ENCODE measurements at places on chromosomes 7 and 10.

DNA sequence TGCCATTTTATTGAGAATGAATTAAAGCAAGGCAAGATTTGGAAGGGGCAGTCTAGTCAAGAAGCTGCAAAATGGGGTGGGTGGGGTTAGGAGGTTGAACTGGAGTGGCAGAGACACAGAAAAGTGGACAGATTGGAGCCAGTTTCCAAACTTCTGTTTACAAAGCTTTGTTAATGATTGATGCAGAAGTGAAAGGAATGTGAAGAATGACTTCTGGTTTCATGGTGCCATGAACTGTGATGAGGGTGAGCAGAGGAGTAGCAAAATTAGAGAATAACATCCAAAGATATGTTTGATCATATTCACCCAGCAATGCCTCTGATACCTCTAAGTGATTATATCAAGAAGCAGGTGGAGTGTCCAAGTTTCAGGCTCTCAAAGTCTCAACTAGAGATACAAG lies 1118.0 kb upstream of the C7orf33 start:
- DNase-seq = no peak
- H3K4me3 ChIP-seq = no peak overlapping the region
- H3K27ac ChIP-seq = no peak overlapping the region
- no peaks in the 10 kb centered on the region for H3K27me3 ChIP-seq
- H3K4me1 ChIP-seq = no peaks in the 10 kb centered on the region

GRCh38 chr7:37732253-37732652 lies 48.7 kb downstream of the GPR141 start:
- DNase-seq = peak; percentile 24
- no peaks in the 10 kb centered on the region for H3K36me3 ChIP-seq
- no peak overlapping the region for H3K27ac ChIP-seq
- H3K4me3 ChIP-seq = no peak overlapping the region
- peaks cover 3% of the 10 kb centered on the region for H3K4me1 ChIP-seq
- H3K27me3 ChIP-seq = peaks cover 9% of the 10 kb centered on the region

- H3K36me3 ChIP-seq = no peaks in the 10 kb centered on the region
- no peaks in the 10 kb centered on the region for H3K4me1 ChIP-seq
- H3K4me3 ChIP-seq = no peak overlapping the region
- no peak overlapping the region for H3K27ac ChIP-seq
- no peak for DNase-seq
Measured at GRCh38 chr10:80670774-80671173, 133.1 kb downstream of the SH2D4B start.

GRCh38 chr10:130999376-131000202 lies 311.9 kb downstream of the TCERG1L start:
- H3K4me1 ChIP-seq = no peaks in the 10 kb centered on the region
- H3K4me3 ChIP-seq = no peak overlapping the region
- no peak overlapping the region for H3K27ac ChIP-seq
- no peak for DNase-seq
- H3K36me3 ChIP-seq = no peaks in the 10 kb centered on the region

GRCh38 chr7:146514304-146514703 lies 397.7 kb downstream of the CNTNAP2 start:
- no peaks in the 10 kb centered on the region for H3K4me1 ChIP-seq
- no peaks in the 10 kb centered on the region for H3K27me3 ChIP-seq
- H3K36me3 ChIP-seq = no peaks in the 10 kb centered on the region
- no peak overlapping the region for H3K27ac ChIP-seq
- no peak for DNase-seq
- no peak overlapping the region for H3K4me3 ChIP-seq

DNA sequence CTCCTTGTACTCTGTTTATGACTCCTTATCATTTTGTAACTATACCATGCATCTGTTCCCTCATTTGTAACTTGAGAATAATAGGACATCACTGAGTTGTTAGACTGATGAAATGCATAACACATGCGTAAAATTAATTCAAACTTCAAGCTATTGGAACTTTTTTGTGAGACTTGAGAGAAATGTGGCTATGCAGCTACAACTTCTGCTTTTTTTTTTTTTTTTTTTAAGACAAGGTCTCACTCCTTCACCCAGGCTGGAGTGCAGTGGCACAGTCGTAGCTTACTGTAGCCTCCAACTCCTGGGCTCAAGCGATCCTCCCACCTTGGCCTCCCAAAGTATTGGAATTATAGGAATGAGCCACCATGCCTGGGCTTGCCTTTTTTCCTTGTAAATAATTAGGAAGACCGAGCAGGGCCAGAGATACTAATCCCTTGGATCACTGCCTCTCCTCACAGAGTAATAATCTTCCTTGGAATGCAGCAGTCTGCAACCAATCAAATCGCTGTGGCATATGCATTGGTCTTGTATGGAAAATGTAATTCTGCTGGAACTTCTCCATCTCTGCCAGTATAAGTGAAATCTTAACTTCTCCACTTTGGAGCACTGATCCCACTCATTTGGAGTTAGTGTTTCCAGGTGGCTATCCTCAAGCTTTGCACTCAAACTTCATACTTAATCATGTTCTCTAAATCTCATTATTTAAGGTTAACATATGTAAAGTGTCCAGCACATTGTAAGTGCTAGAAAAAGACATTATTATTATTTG lies 2.0 kb upstream of the PANK1 start:
- H3K27me3 ChIP-seq = no peaks in the 10 kb centered on the region
- H3K4me1 ChIP-seq = peaks cover 13% of the 10 kb centered on the region
- no peak overlapping the region for H3K4me3 ChIP-seq
- DNase-seq = no peak

DNA sequence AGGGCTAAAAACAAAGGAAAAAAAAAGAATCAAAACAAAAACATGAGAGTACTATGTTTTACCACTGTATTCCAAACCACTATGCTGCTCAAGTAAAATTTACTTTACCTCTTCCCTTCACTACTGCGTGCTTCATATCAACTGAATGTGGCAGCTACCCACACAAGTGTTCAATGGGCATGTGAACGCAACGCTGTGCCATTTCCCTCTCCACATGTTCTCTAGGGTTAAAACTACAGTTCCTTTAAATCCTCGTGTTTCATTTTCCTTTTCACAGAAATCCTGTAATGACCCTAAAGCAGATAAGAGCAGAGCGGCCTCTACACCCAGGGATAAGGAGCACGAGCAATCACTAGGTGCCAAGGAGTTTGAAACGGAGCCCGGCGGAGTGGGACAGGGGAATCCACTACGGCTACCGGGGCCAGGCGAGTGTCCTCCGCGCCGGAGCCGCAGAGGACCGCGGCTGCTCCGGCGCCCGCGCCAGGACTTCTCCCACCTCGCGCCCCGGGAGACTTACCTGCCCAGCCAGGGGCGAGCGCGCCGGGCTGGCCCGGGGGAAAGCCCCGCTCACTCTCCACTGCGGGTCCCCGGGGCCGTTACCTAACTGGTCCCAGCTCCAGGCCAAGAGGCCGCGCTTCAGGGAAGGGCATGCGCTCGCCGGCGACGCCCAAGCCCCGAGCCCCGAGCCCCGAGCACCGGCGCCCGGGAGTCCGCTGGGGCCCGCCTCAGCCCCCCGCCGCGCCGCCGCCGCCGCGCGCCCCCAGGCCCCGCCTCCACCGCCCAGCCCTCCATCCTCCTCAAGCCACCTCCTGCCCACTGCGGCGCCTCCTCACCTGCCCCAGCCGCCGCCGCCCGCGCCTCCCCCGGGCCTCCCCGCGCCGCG lies 711 bp downstream of the NAMPT start:
- peaks cover 28% of the 10 kb centered on the region for H3K4me1 ChIP-seq
- peaks cover 3% of the 10 kb centered on the region for H3K36me3 ChIP-seq
- no peaks in the 10 kb centered on the region for H3K27me3 ChIP-seq
- H3K4me3 ChIP-seq = peak overlapping the region; percentile 96

DNA sequence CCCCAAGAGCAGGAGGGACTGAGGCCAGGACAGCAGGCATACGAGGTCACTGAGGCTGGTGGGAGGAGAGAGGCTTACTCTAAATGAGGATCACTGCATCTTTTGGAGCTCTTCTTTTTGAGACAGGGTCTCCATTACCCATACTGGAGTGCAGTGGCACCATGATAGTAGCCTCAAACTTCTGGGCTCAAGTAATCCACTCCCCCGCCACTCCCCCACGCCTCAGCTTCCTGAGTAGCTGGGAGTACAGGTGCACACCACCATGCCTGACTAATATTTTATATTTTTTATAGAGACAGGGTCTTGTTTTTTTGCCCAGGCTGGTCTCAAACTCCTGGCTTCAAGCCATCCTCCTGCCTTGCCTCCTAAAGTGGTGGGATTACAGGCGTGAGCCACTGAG lies 25.8 kb downstream of the OGDH start:
- no peak for DNase-seq
- H3K4me1 ChIP-seq = peaks cover 55% of the 10 kb centered on the region
- H3K27ac ChIP-seq = peak overlapping the region; percentile 99
- no peaks in the 10 kb centered on the region for H3K27me3 ChIP-seq

- H3K27me3 ChIP-seq = no peaks in the 10 kb centered on the region
- H3K4me1 ChIP-seq = peaks cover 20% of the 10 kb centered on the region
- H3K4me3 ChIP-seq = peak overlapping the region; percentile 95
- DNase-seq = peak; percentile 70
- H3K27ac ChIP-seq = peak overlapping the region; percentile 83
Measured at GRCh38 chr7:151875942-151876898, 695 bp downstream of the PRKAG2 start.

DNA sequence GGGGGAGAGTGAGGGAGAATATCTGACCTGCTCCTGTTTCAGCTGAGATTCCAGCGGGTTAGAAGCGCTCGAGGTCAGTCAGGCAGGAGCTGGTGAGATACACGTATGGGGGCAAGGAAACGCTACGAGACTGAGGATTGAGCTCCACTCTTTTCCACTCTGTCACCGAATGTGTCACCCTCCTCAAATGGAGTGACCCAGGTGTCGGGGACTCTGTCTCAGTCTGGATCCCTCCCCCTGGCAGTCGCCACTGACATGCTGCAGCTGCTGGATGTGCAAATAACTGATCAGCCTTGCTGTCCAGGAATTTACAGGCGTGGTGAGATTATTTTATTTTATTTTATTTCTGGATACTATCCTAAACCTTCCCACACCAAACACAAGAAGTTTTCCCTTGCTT lies 100.9 kb upstream of the DPP6 start:
- H3K36me3 ChIP-seq = no peaks in the 10 kb centered on the region
- no peak overlapping the region for H3K27ac ChIP-seq
- H3K4me1 ChIP-seq = no peaks in the 10 kb centered on the region
- no peak overlapping the region for H3K4me3 ChIP-seq

DNA sequence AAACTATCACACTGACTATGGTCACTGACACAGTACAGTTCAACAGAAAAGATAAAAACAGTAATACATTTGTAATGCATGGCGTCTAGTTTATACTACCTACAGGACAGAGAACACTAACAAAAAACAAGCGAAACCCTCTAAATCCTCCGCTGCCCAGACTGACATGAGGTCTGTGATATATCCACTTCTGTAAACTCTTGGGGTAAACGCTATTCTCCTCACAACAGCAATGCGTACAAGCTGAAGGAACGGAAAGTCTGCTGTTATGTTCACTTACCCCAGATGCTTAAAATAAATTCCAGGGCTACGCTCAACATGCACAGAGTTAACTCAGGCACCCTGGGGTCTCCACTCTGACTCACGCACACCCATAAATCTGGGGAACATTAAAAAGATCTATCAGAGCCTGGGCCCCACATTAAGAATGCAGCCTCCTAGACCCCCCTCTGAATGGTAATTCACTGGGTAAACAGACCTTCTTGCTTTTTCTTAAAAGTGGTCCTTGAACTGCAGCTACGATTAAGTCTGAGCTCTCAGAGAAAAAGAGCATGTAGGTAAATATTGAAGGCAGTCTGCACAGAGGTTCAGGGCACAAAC lies 105.6 kb downstream of the CTBP2 start:
- no peak overlapping the region for H3K4me3 ChIP-seq
- DNase-seq = no peak
- no peaks in the 10 kb centered on the region for H3K36me3 ChIP-seq
- H3K27me3 ChIP-seq = peaks cover 35% of the 10 kb centered on the region
- no peak overlapping the region for H3K27ac ChIP-seq

DNA sequence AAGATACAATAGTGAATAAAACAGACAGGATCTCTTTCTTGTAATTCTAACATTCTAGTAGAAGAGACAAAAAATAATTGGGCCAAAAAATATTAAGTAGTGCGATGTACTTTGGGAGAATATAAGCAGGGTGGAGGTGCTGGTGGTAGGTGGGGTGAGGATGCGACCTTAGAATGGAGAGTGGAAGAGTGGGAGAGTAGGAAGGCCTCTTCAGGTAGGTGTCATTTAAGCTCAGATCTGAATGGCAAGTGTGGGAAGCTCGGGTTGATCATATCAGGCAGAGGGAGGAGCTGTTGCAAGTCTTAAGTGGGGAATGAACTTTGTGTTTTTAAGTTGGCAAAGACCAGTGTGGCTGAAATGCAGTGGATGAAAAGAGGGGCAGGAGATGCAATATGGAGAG lies 3.8 kb upstream of the IFRD1 start:
- H3K27me3 ChIP-seq = no peaks in the 10 kb centered on the region
- no peaks in the 10 kb centered on the region for H3K36me3 ChIP-seq
- H3K4me1 ChIP-seq = peaks cover 9% of the 10 kb centered on the region
- no peak for DNase-seq

GRCh38 chr7:147261693-147262092 lies 1145.1 kb downstream of the CNTNAP2 start:
- no peaks in the 10 kb centered on the region for H3K4me1 ChIP-seq
- DNase-seq = no peak
- H3K27ac ChIP-seq = no peak overlapping the region

DNA sequence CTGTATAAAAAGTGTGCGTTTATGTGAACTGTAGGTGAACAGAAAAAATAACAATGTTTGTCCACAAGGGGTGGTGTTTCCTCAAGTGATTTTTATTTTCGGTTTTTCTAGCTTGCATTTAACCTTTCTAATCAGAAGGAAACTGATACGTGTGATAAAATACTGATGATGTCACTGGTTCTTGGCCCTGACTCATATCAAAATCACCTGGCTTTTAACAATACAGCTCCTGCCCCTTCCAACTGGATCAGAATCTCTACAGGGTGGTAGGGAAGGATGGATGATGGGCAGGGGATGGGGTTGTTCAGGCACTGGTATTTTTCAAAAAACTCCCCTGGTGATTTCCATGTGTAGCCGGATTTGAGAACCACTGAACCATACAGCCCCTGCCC lies 10.9 kb downstream of the NPFFR1 start:
- peak overlapping the region; percentile 5 for H3K4me3 ChIP-seq
- H3K4me1 ChIP-seq = peaks cover 6% of the 10 kb centered on the region
- H3K27ac ChIP-seq = no peak overlapping the region
- DNase-seq = no peak

- H3K4me3 ChIP-seq = no peak overlapping the region
- no peaks in the 10 kb centered on the region for H3K36me3 ChIP-seq
- DNase-seq = no peak
- peaks cover 19% of the 10 kb centered on the region for H3K27me3 ChIP-seq
- H3K4me1 ChIP-seq = peaks cover 7% of the 10 kb centered on the region
Measured at GRCh38 chr7:129790136-129790535, 162.6 kb downstream of the UBE2H start.
